Activated CD8-positive, alpha-beta T cell treated with anti-CD3 and anti-CD28 coated beads, Interleukin-2, amount 10 ng/mL, durations not matched to agents 7 days and 5 days (primary cell): ENCODE measurements at places on chromosomes 3 and 15. TPM values are rescaled to one million over a fixed set of nuclear protein-coding genes. Genes with fewer than 3 reads are reported as not detected.

DNA sequence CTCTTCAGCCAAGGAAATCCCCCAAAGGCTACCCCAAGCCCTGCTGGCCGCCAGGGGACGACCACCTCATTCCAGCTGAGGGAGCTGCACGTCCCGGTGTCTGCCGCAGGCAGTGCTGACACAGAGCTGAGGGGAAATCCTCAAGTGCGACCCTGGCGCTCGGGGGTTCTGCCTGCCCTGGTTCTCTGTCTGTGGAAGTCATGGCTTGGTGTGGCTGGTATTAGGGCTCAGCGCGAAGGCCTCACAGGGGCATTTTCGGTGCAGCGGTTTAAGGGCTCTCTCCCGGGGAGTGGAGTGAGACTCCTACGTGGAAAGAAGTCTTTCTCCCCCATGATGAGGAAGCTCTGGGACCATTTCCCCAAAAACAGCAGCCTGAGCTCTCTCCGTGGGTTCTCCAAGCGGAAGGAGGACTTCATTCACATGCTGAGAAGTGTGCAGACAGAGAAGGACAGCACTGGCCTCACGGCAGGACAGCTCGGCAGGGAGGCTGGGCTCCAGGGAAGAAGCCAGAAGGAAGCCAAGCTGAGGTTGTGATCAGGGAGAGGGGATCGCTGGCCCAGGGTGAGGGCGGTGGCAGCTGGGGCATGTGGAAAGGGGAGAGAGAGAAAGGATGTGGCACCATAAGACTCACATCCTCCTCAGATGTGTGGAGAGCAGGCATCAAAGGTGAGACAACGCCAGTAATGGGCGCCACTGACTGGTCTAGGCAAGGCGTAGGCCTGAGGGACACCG is 48.6 kb downstream of the KLF15 start:
- DNase-seq: no peak

DNA sequence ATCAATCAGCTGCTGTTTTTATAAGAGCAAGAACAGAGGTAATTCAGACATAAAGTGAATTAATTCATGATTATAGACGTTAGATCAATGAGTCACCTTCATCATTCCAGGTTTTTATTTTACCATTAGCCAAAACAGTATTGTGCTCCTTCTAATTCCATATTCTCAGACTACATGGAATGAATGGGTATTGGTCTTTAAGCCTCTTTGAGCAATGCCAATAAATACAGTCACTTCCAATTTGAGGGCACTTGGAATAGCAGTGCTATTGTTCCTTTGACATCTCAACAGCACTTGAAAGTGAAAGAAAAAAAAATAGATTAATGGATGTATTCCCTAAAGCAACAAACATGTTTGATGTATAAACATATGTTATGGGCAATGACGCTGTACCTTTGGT is 830.9 kb upstream of the CFAP20DC start:
- DNase-seq: no peak

DNA sequence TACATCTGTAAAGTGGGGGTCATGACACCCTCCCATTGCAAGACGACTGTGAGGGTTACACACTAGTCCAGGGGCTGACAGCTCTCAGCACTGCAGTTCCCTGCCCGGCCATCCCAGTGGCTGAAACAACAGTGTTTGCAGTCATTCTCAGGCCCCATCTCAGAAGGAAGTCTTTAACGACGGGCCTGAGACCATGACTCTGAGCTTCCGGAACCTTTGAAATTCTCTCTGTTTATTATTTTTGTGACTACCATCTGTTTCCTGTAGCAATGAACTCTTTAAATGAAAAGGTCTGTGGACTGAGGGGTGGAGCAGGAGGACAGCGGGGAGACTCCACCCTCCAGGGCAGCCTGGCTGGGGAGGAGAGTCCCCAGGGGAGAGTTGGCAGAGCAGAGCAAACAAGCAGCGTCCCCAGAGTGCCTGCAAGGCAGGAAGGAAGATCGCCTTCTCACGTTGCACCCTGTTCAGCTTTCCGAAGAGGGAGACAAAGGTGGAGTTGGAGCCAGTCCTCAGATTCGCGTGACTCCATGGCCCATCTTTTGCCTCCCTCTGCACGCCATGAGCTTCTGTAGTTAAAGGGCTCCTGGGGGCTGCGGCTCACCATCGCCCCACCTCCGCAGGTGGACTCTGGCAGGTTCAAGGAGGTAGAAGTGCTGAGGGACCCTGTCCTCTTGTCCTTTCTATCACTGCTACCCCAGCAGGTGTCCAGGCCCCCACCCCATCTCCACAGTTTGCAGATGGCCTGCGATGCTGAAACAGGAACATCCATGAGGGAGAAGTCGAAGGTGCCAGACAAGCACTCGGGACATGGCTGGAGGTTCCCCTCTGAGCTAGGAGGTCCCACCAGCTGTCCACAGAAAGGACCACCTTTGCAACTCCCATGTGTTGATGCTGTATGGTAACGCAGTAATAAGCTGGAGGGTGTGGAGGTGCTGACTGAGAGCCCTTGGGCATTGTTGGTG is 525.8 kb upstream of the PROK2 start:
- peak; percentile 31 for DNase-seq

DNA sequence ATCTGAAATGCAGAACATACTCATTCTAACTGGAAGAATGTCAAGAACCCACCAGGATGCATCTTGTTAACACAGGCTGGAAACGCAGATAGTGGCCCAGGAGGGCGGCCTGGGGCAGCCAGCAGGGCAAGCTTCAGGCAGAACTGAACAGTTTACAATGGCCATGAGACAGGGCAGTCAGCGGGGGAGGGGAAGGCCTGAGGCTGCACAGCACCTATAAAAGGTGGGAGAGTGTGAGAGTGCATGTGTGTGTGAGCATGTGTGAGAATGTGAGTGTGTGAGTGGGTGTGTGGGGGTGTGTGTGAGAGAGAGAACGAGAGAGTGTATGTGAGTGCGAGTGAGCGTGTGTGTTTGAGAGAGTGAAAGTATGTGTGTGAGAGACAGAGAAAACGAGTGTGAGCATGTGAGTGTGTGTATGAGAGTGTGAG is 26.8 kb upstream of the SLCO2A1 start:
- no peak for DNase-seq

CYP8B1 gene
- not detected for total RNA-seq

DNA sequence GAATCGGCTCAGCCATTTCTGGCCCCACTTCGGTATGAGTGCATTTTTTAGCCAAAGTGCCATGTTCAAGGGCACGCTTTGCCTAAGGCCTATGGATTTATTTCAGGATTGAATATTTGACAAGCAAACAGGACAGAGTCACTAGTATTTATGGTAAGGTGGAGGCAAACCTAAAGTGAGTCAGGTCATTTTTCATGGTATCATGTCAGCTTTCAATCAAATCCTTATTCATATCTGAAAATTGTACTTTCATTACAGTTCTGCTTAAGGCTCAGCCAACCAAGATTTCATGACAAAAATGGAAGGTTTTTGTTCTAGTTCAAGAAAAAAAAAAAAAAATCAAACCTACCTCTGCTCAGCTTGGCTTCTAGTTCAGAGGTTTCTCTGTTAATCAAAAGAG is 30.5 kb upstream of the ICE2 start:
- no peak for DNase-seq

BTBD1 gene
- 70.9 TPM for total RNA-seq

DNA sequence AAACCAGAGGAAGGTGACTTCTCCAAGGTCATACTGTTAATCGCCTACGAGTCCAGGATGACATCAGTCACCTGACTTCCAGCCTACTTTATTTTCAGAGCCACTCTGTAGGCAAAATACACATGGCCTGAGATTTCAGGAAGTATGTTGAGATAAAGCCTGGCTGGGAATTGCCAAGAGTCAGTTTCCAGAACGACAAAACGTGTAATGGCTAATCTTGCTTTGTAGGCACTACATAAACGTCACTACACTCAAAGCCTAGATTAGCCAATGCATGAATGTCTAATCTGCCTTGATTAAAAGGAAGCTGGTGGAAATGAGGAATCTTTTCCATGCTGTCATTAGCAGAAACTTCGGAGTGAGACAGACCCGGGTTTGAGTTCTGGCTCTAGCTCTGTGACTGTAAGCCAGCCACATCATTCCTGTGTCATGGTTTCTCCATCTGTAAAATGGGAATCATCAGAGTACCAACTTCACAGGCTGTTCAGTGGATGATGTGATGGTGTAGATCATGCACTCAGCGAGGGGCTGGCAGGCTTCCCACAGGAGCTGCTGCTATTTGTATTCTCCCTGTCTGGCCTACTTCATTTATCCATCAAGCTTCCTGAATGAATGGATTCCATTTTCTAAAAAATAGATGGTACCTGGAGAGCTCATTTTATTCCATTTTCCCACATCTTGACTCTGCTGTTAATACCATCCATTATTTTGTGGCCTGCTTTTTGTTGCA is 241.9 kb downstream of the XXYLT1 start:
- DNase-seq: no peak

DNA sequence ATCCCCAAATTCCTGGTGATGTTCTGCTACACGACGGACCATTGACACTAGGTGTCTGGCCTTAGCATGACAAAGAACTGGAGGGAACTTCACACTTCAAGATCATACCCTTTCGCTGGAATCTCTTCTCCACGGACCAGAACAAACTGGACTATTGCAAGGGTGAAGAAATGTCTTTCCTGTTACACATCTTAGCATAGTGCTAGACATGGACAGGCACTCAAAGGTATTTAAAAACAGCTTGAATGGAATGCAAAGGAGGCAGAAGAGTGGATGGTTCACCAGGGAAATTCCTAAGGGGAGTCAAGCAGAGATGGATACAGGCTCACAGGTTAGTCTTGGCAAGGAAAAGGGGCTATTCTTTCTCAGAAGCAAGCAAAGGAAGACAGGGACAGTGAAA is 33.5 kb upstream of the PDZRN3 start:
- no peak for DNase-seq

- no peak for DNase-seq
These were observed 294.0 kb upstream of the SOX2 start for GRCh38 chr3:181417748-181418147.

MORC1 gene
- total RNA-seq: not detected

- no peak for DNase-seq
These were observed 72.0 kb upstream of the ZBED2 start for GRCh38 chr3:111667170-111667569.

DNA sequence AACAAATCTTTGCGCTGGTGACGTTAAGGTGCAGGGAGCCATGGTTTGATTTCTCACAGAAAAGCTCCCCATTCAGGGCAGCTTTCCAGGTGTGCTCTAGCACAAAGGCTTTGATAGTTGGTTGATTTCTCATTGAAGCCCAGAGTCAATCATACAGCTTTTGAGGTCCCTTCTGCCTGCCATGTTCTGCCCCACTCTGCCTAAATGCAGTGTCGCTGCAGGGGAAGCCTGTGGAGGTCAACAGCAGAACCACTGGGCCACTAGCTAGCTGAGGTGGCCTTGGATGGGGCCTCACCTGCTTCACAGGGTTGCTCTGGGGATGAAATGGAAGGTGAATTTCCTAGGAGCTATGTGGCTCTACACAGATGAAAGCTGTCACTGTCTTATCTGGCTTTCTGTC is 278.3 kb downstream of the TLE3 start:
- DNase-seq: no peak

DNA sequence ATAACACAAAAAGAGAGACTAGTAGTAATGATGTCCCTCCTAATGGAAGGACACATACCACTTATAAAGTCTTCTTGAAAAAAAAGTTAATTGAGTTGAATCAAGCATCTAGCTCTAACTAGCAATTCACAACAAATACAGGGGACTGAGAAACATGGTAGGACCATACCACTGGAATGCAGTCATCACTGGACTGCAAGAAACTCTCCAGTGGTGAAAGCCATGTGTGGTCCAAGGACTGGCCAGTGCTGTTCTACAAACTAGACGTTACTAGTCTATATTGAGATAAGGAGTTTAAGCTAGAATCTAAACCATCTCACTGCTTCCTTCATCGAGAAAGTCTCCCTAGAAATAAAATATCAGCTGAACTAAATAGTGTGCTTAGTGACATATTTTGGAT is 16.7 kb downstream of the FBN1 start:
- no peak for DNase-seq

- no peak for DNase-seq
These were observed 169.0 kb downstream of the OPA1 start for GRCh38 chr3:193761969-193762368.

DNA sequence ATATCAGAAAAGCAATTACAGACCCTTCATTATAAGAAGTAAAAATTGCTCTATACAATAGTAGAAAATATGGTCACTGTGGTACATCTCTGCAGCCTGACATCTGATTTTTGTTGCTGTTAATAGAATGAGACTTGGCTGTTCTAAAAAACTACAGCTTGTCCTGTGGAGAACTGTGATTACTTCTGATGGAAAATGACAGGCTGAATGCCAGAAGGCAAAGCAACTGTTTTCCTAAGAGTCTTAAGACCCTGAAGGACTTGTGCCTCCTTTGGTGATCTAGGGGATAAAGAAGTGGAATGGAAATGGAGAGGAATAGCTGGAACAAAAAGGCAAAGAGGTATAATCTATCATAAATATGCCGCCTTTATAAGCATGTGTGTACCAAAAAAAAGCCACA is 314.8 kb downstream of the BCHE start:
- no peak for DNase-seq

GOLGA8S gene
- total RNA-seq: 0.92 TPM

GRCh38 chr3:12750658-12751071 is 8.4 kb downstream of the TMEM40 start:
- peak; percentile 36 for DNase-seq

- no peak for DNase-seq
These were observed 34.7 kb upstream of the MRPS22 start for GRCh38 chr3:139309061-139309591.

- DNase-seq: no peak
These were observed 27.2 kb downstream of the USP3 start for GRCh38 chr15:63531586-63531985.

DNA sequence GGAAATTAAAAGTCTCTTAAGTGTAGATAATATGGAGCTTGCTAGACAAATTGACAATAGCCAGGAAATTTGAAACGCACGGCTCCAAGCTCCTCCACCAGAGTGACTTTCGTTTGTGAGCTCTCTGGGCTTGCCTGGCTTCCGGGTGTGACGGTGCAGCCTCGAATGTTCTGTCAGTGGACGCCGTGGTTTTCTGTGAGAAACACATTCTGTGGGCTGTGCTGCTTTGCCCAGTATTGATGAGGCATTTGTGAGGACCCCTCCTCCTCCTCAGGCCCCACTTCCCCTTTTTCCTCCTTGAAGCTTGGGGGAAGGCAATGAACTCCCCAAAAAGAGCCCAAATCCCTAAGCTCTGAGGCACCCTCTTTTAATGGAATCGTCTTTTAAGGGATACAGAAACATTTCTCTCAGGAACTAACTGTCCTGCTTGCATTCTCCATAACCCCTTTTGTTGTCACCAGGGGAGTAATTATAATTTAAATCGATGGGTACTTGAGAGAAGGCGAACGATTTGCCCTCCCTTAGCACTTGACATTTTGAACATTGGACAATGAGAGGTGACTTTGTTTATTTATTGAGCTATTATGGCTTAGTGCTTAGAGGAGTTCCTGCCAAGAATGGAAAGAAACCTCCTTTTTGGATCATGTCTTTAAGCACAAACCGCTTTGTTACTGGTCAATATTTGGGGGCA is 40.8 kb downstream of the POLR2M start:
- peak; percentile 43 for DNase-seq

DNA sequence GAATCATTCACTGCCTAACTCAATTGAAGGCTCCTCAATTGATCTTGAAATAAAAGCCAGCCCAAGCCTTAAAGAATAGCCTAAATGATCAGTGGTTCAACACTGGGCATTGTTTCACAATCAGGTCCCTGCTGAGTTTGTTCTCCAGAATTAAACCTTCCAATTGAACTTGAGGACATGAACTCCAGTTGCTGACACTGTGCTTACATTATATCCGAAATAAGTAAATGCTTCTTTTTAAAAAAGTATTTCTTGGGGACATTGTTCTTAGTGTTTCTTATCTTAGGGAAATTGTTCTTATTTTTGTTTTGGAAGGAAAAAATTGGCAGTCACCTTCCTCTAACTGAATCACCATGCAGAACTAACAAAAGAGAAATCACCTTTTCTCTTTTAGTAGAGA is 450.2 kb downstream of the RBMS3 start:
- DNase-seq: no peak

DAZL gene
- total RNA-seq: not detected

CCDC54 gene
- total RNA-seq: not detected

ARL14 gene
- not detected for total RNA-seq
